IMR-90 (cell line): ENCODE measurements at places on chromosomes 5 and 9. TPM values are rescaled to one million over a fixed set of nuclear protein-coding genes. Genes with fewer than 3 reads are reported as not detected.
A peak's percentile ranks its signal among the peaks of the same experiment; 100 is the strongest.

DNA sequence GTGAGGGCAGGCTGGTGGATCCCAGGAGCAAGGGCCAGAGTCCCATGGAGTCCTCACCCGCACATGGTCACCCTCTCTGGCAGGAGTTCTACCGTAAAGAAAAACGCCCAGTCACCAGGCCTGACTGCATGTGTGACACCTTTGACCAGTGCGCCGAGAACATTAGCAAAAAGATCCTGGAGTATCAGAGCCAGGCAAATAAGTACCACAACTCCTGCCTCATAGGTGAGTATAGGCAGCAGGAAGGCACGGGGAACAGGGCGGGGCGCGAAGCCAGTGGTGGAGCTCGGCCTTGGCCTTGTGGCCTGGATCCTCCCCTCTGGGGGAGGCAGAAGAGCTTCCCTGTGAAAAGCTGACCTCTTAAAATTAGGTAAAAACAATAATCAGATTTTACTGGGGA lies 45.4 kb upstream of the TDRD7 start:
- DNase-seq, result no peak
- H3K4me3 ChIP-seq, result no peak overlapping the region

ZBED3 gene
- 0.18 and 0.28 TPM in 2 replicates for total RNA-seq

DNA sequence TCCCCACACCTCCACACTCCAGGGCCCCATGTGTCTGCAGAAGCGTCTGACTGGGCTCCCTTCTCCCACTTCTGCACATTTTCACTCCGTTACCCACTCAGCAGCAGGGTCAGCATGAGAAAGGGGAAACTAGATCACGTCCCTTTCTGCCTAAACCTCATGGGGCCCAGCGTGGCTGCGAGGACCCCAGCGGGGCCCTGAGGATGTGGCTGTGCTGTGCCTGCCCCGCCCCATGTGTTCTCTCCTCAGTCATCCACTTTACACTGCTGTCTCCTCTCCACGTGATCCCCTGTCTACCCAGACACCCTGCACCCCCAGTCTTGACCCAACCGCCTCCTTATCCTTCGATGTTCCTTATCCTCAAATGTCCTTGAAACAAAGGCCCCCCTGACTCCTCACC lies 59.8 kb upstream of the OTULINL start:
- no peaks in the 10 kb centered on the region for H3K4me1 ChIP-seq
- H3K27ac ChIP-seq, result no peak overlapping the region
- H3K4me3 ChIP-seq, result no peak overlapping the region
- no peaks in the 10 kb centered on the region; the same call in none of the 2 replicates for H3K27me3 ChIP-seq
- no peaks in the 10 kb centered on the region for H3K36me3 ChIP-seq
- DNase-seq, result no peak

- no peak overlapping the region for H3K4me3 ChIP-seq
- H3K27ac ChIP-seq, result no peak overlapping the region
- no peaks in the 10 kb centered on the region for H3K4me1 ChIP-seq
These were observed 184.4 kb downstream of the MAN2A1 start for GRCh38 chr5:109874108-109874507.

DNA sequence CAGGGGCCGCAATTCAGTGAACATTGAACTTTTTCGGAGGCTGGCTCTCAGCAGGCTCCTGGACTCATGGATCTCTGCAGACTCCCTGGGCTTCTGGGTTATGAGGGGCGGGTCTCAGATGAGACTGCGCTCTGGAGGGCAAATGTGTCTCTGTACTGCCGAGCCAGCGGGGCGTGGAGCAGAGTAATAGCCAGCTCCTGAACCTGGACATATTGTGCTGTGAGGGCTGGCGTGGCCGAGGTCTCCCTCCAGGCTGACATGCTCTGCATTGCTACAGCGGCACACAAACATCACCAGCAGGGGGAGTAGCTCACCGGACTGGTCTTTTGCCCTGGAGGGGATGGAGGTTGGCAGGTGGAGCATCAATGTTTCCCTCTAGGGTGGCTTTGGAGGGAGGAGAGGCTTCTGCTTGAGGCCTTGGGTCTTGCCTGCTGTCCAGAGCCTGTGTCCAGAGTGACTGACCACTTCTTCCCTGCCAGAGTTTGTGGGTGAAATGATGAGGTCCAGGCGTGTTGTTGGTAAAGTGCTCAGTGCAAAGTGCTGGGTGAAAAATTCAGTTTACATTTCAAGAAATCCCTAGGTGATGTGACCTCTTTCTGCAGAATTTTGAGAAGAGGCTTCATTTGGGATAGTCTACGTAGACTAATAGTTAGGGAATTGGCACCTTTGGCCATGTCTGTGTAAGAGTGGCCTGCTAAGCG lies 10.9 kb upstream of the GADD45G start:
- H3K27ac ChIP-seq, result no peak overlapping the region
- H3K27me3 ChIP-seq, result peaks cover 26% of the 10 kb centered on the region
- H3K4me3 ChIP-seq, result no peak overlapping the region
- H3K36me3 ChIP-seq, result no peaks in the 10 kb centered on the region
- peaks cover 3% of the 10 kb centered on the region; the same call in 1 of the 2 replicates for H3K4me1 ChIP-seq
- DNase-seq, result peak; percentile 7
